ENCODE measurements at places on chromosomes 12 and 14.

DNA sequence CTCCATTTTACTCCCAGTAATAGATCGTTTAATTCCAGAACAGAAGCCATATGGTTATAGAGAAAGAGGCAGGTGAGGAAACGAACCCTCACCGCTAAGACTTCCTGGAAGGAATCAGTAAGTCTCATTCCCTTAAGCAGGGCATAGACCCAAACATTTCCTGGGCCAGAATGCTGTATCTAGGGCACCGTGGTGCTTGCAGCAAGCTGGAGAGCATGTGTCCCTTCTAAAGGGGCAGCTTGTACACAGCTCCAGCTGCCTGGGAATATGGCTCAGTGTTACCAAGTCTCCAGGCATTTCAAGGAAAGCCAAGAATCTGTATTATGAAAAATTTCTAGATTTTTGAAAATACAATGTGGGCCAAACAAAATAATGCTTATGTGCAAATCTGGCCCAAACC lies 73.4 kb downstream of the PPM1H start:
- DNase-seq = no peak

GRCh38 chr12:38890102-38890855 lies 15.1 kb downstream of the CPNE8 start:
- DNase-seq = no peak

- no peak for DNase-seq
Observed at GRCh38 chr12:80553316-80553715, 109.3 kb downstream of the PTPRQ start.

DNA sequence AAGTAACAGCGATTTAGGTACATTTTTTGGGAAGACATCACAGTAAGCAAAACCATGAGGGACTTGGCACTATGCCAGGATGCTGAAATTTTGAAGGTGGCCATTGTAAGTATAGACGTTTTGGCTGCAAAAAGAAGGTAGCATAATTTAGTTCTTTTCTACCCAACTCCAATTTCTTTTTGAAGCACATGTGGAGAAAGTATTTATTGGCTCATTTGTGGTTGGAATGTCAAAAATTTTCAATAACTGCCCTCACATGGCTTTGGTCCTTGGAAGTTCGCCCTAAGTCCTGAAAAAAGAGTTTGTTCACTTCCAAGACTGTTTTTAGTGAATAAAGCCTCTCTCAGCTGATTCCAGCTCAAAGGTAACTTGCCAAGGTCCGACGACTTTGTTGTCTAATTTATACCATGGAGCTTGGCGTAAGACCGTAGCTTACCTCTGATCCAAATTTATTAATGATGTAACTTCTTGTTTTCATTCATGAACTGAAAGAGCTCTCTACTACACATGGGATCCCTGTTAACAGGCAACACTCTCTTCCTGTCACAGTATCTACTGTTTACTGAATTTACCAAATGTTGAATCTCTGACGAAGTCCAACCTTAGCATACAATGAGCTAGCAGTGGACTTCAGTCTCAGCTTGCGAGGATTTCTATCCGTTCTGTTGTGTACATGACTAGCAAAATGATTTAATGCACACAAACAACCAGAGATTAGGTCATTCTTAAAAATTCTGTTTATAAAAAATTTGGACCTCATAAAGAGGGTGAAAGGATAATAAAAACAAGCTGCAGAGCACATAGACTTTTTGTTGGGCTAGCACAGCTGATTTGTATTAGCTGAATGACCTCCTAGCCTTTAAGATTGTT lies 49.0 kb downstream of the MSRB3 start:
- DNase-seq = no peak

- no peak for DNase-seq
Observed at GRCh38 chr12:54719691-54720090, 71.5 kb upstream of the DCD start.
